ENCODE measurements at places on chromosomes 2 and 18. TPM values are rescaled to one million over a fixed set of nuclear protein-coding genes. Genes with fewer than 3 reads are reported as not detected.

The SERTAD2 gene
- total RNA-seq = 24.3 TPM

GRCh38 chr18:2657788-2658458 lies 2.4 kb downstream of the SMCHD1 start:
- no peak for DNase-seq

- no peak for DNase-seq
These were observed 684.4 kb downstream of the ZEB2 start for GRCh38 chr2:143835481-143835880.

GRCh38 chr18:577643-578375 lies 2.4 kb upstream of the CETN1 start:
- DNase-seq = no peak

The ACVR1C gene
- total RNA-seq = not detected

- no peak for DNase-seq
These were observed 241.6 kb downstream of the HRH4 start for GRCh38 chr18:24702001-24702515.

The ALPP gene
- 7.3 TPM for total RNA-seq

The CABYR gene
- 29.4 TPM for total RNA-seq

The NCKAP5 gene
- 0.10 TPM for total RNA-seq

- DNase-seq = no peak
These were observed 101.3 kb downstream of the DNAH7 start for GRCh38 chr2:195967336-195967735.

DNA sequence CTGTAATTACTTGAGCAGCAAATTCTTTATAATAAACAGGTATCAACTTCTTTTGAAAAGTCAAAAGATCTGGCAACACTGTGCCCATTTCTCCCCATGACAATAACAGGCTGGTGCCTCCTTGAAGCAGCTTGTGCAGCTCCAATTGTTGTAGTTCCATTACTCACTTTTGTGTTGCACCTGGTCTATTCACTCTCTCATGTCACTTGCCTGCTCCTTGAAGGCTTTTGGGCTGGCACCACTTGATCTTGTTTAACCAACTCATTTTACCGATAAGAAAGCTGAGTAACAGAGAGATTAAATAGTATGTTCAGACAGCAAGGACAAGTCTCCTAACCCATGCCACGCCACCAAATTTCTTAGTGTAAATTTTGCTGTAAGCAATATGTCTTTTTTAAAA lies 314.5 kb downstream of the OSR1 start:
- no peak for DNase-seq

All from Panc1 (cell line).